Aorta (tissue), 5 donors: ENCODE measurements at places on chromosomes 11 and 22. TPM values are rescaled to one million over a fixed set of nuclear protein-coding genes. Genes with fewer than 3 reads are reported as not detected.

- no peaks in the 10 kb centered on the region for H3K4me1 ChIP-seq
- H3K27me3 ChIP-seq = no peaks in the 10 kb centered on the region
- no peak overlapping the region for H3K4me3 ChIP-seq
- H3K27ac ChIP-seq = no peak overlapping the region
- DNase-seq = no peak
Observed at GRCh38 chr22:44489817-44490216, 8.2 kb downstream of the RTL6 start.

DNA sequence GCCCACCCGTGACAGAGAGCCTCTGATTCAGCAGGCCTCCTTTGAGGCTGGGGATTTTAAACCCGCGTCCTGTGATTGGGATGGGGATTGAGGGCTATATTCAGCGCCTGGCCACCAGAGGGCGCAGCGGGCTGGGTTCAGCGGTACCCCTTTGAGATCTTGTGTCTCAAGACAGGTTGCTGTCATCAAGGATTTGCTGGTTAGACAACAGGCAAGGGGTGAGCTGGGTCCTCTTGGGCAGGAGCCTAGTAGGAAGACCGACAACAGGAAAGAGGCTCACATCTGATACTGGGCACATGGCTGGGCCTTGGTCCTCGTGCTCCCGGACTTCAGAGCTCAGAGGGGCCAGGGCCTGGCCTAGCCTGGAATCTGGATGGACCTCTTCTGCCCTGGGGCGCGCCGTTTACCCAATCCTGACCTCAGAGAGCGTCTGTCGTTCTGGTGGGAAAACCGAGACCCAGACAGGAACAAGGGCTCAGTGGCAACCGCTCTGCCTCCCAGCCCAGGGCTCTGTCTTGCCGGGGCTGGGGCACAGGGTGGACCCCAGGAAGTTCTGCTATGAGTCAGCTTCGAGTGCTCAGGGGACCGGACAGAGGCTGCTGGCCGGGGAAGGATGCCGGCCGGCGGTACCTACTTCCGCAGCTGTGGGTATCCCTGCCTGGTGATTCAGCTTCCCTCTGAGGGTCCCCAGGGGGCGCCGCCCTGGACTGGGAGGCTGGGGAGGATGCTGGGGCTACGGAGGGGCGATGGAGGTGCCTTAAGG, 929 bp upstream of the SLC35E4 start:
- H3K27me3 ChIP-seq = no peaks in the 10 kb centered on the region
- H3K4me3 ChIP-seq = no peak overlapping the region
- DNase-seq = peak; percentile 91
- H3K36me3 ChIP-seq = no peaks in the 10 kb centered on the region

GRCh38 chr11:80727315-80727714, 1286.5 kb upstream of the TENM4 start:
- no peaks in the 10 kb centered on the region for H3K4me1 ChIP-seq
- no peak for DNase-seq
- no peaks in the 10 kb centered on the region for H3K36me3 ChIP-seq
- no peaks in the 10 kb centered on the region for H3K27me3 ChIP-seq
- H3K27ac ChIP-seq = no peak overlapping the region

DNA sequence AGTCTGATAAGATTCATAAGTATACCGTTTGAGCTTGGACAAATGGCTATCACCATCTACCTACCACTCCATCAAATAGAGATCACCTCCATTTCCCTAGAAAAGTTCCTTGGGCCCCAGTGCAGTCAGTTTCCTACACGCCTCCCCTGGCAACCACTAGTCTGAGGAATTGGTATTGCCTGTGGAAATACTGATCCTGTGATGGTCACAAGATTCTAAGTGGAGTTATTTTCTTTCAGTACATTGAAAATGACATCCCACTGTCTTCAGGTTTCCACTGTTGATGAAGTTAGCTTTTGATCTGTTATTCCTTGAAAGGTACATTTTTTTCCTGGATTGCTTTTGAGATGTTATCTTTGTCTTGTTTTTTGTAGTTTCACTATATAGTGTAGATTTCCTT, 4.6 kb upstream of the ACCSL start:
- H3K4me3 ChIP-seq = no peak overlapping the region
- H3K27me3 ChIP-seq = no peaks in the 10 kb centered on the region
- no peaks in the 10 kb centered on the region for H3K4me1 ChIP-seq
- no peak overlapping the region for H3K27ac ChIP-seq

- H3K36me3 ChIP-seq = no peaks in the 10 kb centered on the region
- no peak for DNase-seq
- no peaks in the 10 kb centered on the region for H3K4me1 ChIP-seq
- no peaks in the 10 kb centered on the region for H3K27me3 ChIP-seq
- no peak overlapping the region for H3K4me3 ChIP-seq
- H3K27ac ChIP-seq = no peak overlapping the region
Observed at GRCh38 chr11:111659201-111660115, 57.2 kb downstream of the SIK2 start.

The MFNG gene
- 22.8 TPM for total RNA-seq

GRCh38 chr11:133762538-133762937, 82.8 kb downstream of the SPATA19 start:
- no peaks in the 10 kb centered on the region for H3K27me3 ChIP-seq
- H3K4me1 ChIP-seq = no peaks in the 10 kb centered on the region
- no peak overlapping the region for H3K27ac ChIP-seq
- no peaks in the 10 kb centered on the region for H3K36me3 ChIP-seq
- no peak overlapping the region for H3K4me3 ChIP-seq

- no peak overlapping the region for H3K27ac ChIP-seq
- no peak overlapping the region for H3K4me3 ChIP-seq
- no peaks in the 10 kb centered on the region for H3K4me1 ChIP-seq
- no peak for DNase-seq
- no peaks in the 10 kb centered on the region for H3K36me3 ChIP-seq
Observed at GRCh38 chr11:77253690-77254089, 47.8 kb downstream of the GDPD4 start.

GRCh38 chr11:103051981-103052380, 40.0 kb downstream of the DCUN1D5 start:
- H3K27me3 ChIP-seq = no peaks in the 10 kb centered on the region
- H3K4me1 ChIP-seq = no peaks in the 10 kb centered on the region
- no peaks in the 10 kb centered on the region for H3K36me3 ChIP-seq
- no peak for DNase-seq

GRCh38 chr11:134275534-134276395, at the start of gene GLB1L3:
GLB1L3 (plus strand) TSS chr11:134276379; CDS start chr11:134276741, 362 bp downstream.
- no peak within 1 kb of the TSS for H3K27ac ChIP-seq
- H3K4me1 ChIP-seq = no peaks in the 10 kb centered on the region
- H3K36me3 ChIP-seq = no peaks in the 10 kb centered on the region
- DNase-seq = no peak
- peak within 1 kb of the TSS; percentile 5 for H3K4me3 ChIP-seq

The ESAM gene
- total RNA-seq = 182 TPM

DNA sequence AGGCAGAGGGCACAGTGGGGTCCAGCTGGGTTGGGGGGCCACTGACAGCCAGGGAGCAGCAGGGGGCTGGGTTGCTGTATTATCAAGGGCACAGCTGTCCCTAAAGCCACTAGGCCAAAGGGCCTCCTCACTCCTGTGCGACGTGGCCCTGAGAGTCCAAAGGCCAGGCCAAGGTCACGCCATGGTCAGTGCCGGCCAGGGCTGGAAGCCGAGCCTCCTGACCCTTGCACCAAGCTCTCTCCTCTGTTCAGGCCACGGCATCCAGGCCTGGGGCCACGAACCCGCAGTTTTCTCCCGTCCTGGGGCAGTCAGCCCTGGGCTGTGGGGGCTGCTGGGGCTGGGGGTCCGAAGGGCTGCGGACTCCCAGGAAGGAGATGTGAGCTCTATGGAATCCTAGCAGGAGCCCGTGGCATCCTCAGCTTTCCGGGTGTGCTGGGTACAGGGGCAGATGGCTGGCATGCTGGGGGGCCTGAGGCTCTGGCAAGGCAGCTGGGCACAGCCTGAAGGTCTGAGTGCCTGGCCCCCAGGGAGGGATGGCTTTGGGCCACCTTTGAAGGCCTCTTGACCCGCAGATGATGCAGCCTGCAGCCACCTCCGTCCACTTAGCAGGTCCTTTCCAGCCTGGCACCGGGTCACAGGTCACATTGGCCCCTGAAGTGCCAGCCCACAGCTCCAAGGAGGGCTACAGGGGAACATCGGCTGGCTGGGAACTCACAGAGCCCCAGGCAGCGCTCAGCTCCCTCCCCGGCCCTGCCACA, 17.3 kb upstream of the PPARA start:
- no peak overlapping the region for H3K27ac ChIP-seq
- no peak for DNase-seq
- no peaks in the 10 kb centered on the region for H3K36me3 ChIP-seq
- no peaks in the 10 kb centered on the region for H3K27me3 ChIP-seq
- no peaks in the 10 kb centered on the region for H3K4me1 ChIP-seq
